ENCODE measurements at places on chromosomes 3 and 15.

- no peak for DNase-seq
These were observed 39.5 kb downstream of the USP8 start for GRCh38 chr15:50463423-50464358.

DNA sequence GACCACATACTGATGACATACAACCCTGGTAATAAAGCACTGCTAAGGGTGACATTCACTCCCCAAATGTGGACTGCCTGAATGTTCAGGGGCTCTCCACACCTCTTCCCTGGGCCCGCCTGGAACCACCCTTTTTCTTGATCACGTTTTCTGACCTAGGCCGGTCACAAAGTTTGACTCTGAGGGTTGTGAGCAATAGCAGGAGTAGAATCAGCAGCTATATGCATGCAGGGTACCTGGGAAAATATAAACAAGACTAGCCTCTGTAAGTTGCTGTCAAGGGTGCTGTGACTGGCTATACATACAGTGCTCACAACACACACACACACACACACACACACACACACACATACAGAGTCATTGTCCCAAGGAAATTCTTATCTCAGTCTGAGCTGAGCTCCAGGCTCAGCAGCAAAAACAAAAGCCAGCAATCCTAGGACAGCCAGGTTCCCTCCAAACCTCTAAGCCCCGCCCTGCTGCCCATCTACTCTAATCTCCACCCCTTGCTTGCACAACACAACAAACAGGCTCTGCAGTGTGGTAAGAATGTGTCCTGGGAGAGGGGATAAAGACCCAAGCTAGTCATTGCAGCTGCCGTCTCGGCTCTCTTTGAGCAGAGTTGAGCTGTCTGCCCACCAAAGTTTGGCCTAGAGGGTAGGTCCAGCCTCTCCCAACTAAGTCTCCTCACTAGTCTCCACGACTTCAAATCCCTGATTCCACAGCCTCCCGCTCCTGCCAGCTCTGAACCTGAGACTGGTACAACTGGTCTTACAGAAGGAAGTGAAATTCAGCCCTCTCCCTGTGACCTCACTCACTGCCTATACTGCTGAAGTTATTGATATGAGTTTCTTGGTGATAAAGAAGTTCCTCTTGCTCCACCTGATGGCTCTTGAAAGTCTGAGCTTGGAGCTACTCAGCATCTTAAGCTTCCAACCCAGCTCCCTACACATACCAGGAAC, 2.2 kb downstream of the BMF start:
- peak; percentile 62 for DNase-seq

GRCh38 chr3:114218006-114218405, 19.4 kb downstream of the ZNF80 start:
- DNase-seq: no peak

DNA sequence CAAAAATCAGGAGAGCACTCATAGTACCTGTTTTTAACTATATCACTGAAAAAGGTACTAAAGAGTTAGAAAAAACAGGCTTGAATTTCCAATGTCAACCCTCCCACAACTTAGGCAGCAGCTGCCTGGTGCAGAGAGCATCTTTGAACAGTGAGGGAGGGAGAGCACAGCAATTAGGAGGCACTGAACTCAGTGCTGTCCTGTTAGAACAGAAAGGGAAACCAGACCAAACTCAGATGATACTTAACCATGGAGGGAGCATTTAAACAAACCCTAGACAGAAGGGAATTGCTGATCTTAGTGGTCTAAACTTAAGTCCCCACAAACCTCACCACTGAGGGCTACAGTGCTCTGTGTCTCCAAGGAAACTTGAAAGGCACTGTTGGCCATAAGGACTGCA, 179.2 kb upstream of the AGTR1 start:
- DNase-seq: no peak

GRCh38 chr3:157088601-157089454, 71.1 kb downstream of the CCNL1 start:
- DNase-seq: peak; percentile 96

- DNase-seq: no peak
These were observed 378.5 kb downstream of the DIPK2A start for GRCh38 chr3:144350125-144350524.

DNA sequence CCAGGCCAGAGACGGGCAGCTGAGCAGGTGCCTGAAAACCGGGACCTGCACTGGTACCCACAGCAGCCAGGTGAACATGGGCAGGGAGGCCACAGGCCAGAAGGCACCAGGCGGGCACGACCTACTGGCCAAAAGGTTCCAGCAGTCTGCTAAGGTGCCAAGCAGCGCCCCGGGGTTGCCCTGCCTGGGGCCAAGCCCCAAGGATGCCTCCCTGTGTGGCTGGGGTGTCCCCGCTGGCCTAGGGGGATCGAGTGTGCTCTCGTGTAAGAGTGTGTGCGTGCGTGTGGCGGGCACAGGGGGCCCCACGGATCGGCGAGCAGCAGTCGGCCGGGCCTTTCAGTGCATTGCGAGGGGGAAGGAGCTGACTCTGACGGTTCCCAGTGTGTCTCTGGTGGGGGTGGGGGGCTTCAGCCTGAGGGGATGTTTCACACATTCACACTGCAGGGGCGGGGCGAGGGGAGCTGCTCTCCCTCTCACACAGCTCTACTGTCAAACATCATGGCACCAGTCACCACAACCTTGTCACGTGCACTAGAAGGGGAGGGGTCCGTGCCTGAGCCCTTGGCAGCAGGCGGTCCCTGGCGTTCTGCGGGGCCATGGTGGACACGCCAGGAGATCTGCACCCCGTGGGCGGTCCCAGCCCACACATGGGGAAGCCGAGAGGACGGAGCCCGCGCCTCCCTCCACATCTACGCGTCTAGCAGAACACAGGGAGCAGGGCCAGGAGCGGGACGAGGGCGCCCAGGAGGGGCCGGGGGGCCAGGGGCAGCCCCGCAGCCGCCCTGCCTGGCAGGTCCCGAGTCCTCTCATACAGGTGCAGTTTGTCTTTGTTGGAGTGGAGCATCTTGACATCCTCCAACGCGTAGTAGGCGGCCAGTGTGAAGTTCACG, 44.5 kb downstream of the RGMA start:
- DNase-seq: no peak

- DNase-seq: peak; percentile 74
These were observed 18.0 kb downstream of the ZNF148 start for GRCh38 chr3:125357032-125357658.

DNA sequence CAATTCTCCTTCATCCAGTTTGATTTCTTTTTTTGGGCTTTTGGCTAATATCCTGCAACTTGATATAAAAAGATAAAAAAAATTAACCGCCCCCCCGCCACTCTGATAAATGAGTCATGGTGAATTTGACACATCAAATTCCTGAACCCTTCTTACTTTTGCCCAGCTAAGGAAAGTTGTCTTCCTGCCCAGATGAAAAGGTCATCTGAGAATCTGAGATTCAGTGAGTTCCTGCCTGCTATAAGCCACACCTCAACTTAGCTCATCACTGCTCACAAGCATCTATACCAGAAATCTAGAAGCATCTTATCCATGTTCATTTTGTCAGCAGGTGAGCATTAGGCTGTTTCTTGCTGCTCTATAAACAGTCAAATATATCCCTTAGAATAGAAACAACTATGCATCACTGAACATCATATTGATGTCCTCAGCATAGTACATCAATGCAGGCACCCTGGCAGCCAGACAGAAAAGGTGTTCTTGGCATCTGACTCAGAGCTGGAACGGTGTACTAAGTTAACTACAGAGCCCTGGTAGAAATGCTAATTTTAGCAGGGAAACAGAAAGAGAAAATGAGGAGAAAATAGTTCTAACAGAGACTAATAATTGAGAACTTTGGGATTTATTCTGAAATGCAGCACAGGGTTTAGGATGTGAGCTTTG, 77.1 kb downstream of the SEMA6D start:
- DNase-seq: no peak

- no peak for DNase-seq
These were observed 126.8 kb downstream of the FAM174B start for GRCh38 chr15:92528736-92529135.

GRCh38 chr3:125440559-125440955, 65.4 kb upstream of the ZNF148 start:
- DNase-seq: no peak

DNA sequence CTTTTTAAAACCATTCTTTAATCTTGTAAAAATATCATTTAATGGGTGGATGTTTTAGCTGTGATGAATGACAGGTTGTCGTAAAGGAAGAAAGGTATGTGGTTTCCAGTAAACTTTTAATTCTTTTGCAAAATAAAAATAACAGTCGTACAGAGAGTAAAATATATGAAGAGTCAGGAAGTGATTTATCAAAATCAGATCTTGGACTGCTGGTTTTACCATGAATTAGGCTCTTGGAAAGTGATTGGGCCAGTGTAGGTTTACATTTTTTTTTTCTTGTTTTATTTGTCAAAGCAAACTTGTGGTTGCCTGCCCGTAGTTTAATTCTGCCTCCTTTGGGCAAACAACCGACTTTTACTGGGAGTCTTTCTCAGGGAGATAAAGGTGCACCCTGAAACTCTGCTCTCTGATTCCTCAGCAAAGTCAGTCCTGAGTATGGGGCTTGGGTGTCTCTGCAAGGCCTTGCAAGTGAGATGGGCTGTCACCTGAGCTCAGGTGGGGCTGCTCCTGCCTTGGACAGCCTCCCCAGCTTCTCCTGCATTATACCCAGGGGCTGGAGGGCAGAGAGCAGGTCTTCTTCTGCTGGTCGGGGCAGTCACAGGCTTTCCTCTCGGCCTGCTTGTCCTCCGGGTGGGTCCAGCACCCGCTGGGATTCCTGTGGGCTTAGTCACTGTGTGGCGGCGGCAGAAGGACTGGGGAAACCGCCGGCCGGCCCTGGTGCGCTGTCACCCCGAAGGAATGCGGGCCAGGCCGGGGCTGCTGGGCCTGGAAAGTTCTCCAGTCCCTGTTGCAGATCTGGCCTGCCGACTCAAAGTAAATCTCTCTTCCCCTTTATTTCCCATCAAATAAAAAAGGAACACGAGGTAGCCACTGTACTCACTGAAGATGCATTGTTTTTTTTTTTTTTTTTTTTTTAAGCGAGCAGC, 79.0 kb downstream of the IGF1R start:
- peak; percentile 78 for DNase-seq

- no peak for DNase-seq
These were observed 58.2 kb upstream of the NR2C2 start for GRCh38 chr3:14889205-14889604.

DNA sequence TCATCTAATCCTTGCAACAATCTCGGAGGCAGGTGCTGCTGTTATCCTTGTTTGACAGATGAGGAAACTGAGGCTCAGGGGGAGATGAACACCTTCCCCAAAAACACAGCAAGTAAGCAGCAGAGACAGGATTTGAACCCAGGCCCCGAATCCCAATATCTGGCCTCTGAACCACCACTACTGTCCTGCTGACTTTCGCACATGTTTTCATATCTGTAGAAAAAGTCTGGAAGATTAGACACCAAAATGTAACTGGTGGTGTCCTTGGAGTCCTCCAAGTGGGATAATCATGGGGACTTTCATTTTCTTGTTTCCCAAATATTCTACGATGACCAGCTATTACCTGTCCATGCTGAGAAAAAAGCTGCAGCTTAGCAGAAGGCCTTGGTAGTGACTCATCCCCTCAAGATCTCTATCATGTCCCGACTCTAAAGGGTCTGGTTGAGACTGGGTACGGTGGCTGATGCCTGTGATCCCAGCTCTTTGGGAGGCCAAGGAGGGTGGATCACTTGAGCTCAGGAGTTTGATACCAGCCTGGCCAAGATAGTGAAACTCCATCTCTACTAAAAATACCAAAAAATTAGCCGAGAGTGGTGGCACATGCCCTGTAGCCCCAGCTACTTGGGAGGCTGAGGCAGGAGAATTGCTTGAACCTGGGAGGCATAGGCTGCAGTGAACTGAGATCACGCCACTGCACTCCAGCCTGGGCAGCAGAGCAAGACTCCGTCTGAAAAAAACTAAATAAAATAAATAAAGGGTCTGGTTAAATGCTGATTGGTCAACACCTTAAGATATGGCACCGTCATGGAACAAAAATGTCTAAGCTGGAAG, 8.6 kb downstream of the IRAK2 start:
- no peak for DNase-seq

GRCh38 chr3:11302444-11302843, 30.2 kb downstream of the ATG7 start:
- no peak for DNase-seq

- no peak for DNase-seq
These were observed 1072.2 kb downstream of the FHIT start for GRCh38 chr3:60178931-60179653.

- DNase-seq: no peak
These were observed 3.5 kb downstream of the RORA start for GRCh38 chr15:61225614-61226013.

- DNase-seq: no peak
These were observed 2.5 kb upstream of the DPH6 start for GRCh38 chr15:35548435-35548834.

DNA sequence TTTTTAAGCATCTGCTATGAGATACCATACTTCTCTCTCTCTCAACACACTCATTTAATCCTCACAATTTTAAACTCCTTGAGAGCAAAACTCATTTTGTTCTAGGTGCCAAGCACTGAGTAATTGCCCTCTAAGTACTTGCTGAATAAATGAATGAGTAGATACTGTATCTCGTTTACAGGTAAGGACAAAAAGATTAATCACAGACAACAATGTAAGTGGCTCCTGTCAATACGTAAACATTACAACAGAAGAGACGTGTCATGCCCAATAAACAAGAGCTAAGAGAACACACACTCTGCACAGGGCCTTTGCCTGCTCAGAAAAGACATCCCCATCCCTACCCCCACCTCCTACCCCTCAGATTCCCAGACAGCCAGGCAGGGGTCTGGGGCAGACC, 59.8 kb downstream of the CHSY1 start:
- DNase-seq: no peak

GRCh38 chr3:142941373-142942123, 21.9 kb downstream of the PAQR9 start:
- no peak for DNase-seq

- DNase-seq: peak; percentile 24
These were observed 32.2 kb downstream of the ATP10A start for GRCh38 chr15:25830844-25831451.

DNA sequence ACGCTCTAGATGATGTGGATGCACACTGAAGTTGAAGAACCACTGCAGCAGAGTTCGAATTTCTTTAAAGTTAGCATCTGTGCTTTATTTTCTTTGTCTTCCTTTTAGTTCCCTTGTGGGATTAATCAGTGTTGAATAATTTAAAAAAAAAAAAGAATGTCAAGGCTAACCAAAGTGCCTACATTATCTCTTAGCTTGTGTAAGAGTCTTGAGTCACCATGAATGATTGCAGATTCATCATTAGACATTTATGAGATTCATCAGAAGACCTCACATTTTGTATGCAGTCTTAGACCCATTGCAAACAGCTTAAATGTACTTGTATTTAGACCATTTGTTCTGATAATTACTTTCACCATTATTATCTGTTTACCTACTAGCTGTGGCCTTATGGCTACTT, 182.2 kb downstream of the FNDC3B start:
- DNase-seq: no peak

GRCh38 chr15:76328958-76329357, 7.6 kb upstream of the ISL2 start:
- no peak for DNase-seq

- no peak for DNase-seq
These were observed 52.2 kb upstream of the ACP3 start for GRCh38 chr3:132265028-132265427.

DNA sequence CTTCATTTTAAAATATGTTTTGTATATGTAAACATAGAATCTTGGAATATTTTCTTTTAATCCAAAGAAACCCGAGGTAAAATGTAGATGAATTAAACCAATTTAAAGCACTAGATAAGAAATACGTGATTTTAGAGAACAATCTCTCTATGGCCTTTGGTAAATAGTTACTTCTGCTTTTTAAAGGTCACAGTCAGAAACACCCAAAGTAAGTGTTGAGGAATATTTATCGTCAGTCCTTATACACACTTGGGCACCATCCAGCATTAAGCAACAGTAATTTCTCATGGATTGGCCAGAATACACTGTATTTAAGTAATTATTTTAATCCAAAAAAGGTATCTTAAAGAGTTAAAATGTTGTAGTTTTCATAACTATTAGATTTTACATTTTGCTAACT, 713.2 kb downstream of the NLGN1 start:
- DNase-seq: no peak
